ENCODE measurements at places on chromosomes 1 and 21.

GRCh38 chr21:38315122-38315521, 58.3 kb downstream of the KCNJ15 start:
- no peak for DNase-seq

DNA sequence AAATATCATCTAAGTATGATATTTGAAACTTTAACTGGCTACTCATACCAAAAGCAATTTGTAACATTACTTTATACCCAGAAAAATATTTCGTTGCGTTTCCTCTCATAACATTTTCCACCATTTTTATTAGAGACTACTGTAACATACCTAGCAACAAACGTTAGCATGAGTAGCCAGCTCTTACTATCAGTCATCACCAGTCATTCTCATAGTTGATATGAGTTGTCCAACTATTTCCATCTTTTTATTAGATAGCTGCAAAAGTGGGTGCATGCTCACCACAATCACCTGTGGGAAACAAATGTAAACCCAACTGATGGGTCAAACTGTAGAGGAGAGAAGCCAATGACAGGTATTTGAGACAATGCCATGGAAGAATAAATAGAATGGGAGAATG, 114.6 kb downstream of the AKT3 start:
- DNase-seq, result no peak

GRCh38 chr1:234400773-234401172, 27.5 kb downstream of the COA6 start:
- DNase-seq, result no peak

GRCh38 chr1:234649432-234650081, 39.6 kb upstream of the IRF2BP2 start:
- DNase-seq, result no peak

GRCh38 chr1:229271448-229272159, 693 bp downstream of the RAB4A start:
- no peak for DNase-seq

- no peak for DNase-seq
Observed at GRCh38 chr1:9245661-9246060, 11.1 kb downstream of the H6PD start.

GRCh38 chr1:89763649-89763986, 57.2 kb upstream of the LRRC8D start:
- DNase-seq, result no peak

- no peak for DNase-seq
Observed at GRCh38 chr1:77504986-77505385, 177.5 kb downstream of the ZZZ3 start.

DNA sequence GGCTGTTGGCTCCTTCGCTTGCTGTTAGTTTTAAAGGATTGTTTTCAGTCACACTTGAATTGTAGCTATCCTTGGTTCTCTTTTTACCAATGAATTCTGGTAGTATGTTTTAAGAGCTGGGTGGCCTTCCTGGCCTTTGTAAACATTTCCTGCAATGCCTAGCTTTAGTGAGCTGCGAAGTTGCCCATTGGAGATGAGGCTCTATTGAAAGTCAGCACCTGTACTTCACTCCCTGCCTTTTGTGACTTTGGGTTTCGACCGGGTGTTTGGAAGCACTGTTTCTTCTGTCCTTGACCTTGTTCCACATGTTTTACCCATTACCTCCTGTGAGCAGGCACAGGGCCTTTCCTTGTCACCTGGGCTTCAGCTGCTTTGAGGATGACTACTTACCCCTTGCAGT, 64.7 kb downstream of the DYRK1A start:
- no peak for DNase-seq

DNA sequence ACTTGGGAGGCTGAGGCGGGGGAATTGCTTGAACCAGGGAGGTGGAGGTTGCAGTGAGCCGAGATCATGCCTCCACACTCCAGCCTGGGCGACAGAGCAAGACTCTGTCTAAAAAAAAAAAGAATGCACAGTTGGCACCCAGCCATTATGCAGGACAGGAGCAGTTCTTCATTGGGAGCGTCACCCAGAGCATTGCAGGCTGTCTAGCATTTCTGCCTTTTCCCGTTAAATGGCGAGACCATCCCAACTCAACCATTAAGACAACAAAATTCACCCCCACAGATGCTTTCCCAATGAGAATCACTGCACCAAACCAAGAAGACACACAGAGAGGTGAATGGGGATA, 105.8 kb downstream of the EDEM3 start:
- DNase-seq, result no peak

GRCh38 chr1:174912264-174912663, 87.5 kb upstream of the CACYBP start:
- no peak for DNase-seq

DNA sequence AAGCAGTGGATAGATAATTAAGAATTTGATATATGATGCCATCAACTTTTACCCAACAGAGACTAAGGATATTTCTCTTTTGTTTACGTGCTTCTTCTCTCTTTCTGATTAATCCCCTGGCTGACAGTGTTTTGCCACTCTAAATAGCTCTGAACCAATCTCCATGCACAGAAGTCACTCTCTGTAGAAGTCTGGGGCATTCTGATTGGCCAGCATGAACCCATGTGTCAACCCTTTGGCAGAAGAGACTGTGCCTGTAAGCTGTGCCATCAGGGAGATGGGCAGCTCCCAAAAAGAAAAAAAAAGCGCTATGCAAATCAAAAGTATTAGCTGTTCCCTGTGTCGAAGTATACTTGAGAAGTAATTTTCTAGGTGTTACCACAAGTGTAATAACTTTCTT, 34.1 kb upstream of the NRIP1 start:
- no peak for DNase-seq

DNA sequence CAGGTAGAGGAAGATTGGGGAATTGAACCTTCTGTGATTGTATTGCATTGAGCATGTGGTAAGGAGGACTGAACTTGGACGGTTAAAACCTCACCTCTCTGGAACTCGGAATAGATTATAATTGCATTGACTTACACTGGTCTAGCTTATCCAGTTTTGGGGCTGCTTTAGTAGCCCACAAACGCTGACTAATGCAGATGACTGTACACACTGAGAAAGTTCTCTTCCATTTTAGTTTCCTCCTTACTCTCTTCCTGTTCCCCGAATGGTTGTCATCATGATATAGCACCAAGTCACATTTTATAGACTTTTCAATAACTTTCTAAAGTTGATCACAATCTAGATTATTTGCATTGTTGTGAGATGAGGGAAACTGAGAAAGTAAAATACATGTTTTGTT, 78.2 kb downstream of the NFIA start:
- peak; percentile 51 for DNase-seq

- no peak for DNase-seq
Observed at GRCh38 chr1:225973158-225973557, 26.0 kb downstream of the SDE2 start.

GRCh38 chr1:52070704-52071103, 14.6 kb downstream of the BTF3L4 start:
- DNase-seq, result no peak

DNA sequence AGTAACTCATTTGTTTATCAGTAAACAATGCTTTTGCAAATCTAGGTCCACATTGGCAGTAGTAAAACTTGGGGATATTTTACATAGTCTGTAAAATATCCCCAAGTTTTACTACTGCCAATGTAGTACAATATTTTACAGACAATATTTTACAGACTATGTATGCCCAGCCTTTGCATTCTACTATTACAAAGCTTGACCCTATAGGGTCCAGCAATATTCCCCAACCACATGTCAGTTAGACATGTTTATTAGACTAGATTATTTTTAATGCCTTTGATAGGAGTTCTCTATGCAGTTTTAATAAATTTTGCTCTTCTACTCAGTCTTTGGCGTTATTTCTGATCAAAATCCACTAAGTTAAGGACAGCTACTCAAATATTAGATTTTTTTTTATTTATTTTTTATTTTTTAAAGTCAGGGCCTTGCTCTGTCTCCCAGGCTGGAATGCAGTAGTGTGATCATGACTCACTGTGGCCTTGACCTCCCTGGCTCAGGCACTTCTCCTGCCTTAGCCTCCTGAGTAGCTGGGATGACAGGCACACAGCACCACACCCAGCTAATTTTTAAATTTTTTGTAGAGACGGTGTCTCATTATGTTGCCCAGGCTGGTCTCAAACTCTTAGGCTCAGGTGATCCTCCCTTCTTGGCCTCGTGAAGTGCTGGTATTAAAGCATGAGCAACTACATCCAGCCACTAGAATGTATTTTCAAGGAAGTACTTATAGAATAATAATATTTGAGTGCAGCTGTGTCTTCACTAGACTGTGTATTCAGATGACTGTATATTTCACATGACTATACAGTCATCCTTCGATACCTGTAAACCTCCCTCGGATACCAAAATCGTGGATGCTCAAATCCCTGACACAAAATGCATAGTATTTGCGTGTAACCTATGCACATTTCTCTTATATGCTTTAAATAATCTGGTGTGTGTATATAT, 19.8 kb downstream of the MIER1 start:
- peak; percentile 91 for DNase-seq

DNA sequence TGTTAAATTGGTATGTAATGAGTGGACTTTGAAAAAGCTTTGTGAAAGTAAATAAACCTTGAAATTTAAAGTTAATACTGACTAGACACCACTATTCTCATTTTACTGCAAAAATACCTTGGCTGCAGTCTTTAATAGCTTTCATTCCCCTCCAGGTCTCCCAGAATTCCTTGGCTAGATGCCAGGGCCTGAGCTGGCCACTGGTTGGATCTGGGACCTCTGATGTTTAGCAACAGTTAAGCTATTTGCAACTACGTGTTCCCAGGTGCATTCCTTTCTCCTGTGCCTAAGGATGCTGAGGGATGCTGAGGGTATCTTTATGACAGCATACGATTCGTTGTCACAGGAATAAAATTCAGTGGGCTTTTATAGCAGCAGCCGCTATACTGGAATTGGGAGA, 938.7 kb downstream of the TTLL7 start:
- DNase-seq, result no peak

GRCh38 chr1:113745425-113745824, 13.9 kb downstream of the PHTF1 start:
- DNase-seq, result no peak

GRCh38 chr1:12541274-12542137, 76.5 kb downstream of the DHRS3 start:
- peak; percentile 98 for DNase-seq

Measured in brain microvascular endothelial cell (primary cell).